ENCODE measurements at places on chromosomes 3 and 15.

- no peak for DNase-seq
These were observed 45.7 kb downstream of the B3GNT5 start for GRCh38 chr3:183298701-183299153.

- DNase-seq: no peak
These were observed 79.7 kb upstream of the MRPL3 start for GRCh38 chr3:131582438-131582837.

- no peak for DNase-seq
These were observed 9.3 kb upstream of the BCL2L10 start for GRCh38 chr15:52121896-52122295.

GRCh38 chr3:129009266-129009665 is 8.2 kb downstream of the EFCC1 start:
- DNase-seq: no peak

- DNase-seq: no peak
These were observed 18.4 kb downstream of the ARL6IP5 start for GRCh38 chr3:69103123-69103522.

GRCh38 chr15:83210619-83211018 is 3.0 kb upstream of the HDGFL3 start:
- no peak for DNase-seq

GRCh38 chr3:124784686-124785382 is 54.6 kb downstream of the UMPS start:
- no peak for DNase-seq

GRCh38 chr15:67349634-67350033 is 95.0 kb downstream of the IQCH start:
- DNase-seq: no peak

GRCh38 chr3:105950881-105951600 is 82.2 kb upstream of the CBLB start:
- no peak for DNase-seq

GRCh38 chr3:123818921-123819429 is 65.2 kb downstream of the MYLK start:
- DNase-seq: no peak

GRCh38 chr3:40886660-40887425 is 312.5 kb upstream of the CTNNB1 start:
- DNase-seq: no peak

GRCh38 chr3:123694366-123695087 is 109.7 kb upstream of the HACD2 start:
- DNase-seq: no peak

- DNase-seq: no peak
These were observed 49.3 kb downstream of the SLC6A20 start for GRCh38 chr3:45746777-45747622.

DNA sequence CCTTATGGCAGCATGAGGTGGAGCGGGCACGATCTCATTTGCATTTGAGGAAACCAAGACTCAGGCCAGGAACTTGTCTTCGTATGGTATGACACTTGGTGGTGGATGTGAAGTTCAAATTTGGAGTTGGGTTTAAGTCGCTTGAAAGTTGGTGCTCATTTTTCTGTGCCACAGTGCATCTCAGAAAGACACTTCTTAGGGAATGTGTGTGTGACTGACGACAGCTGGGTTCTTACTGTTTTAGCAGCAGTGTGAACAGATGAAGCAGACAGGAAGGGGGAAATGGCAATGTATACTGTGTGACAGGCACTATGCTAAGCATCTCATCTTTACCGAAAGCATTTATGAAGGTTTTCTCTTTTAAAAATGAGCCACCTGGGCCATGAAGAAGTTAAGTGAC is 75.4 kb downstream of the SEC22A start:
- DNase-seq: no peak

DNA sequence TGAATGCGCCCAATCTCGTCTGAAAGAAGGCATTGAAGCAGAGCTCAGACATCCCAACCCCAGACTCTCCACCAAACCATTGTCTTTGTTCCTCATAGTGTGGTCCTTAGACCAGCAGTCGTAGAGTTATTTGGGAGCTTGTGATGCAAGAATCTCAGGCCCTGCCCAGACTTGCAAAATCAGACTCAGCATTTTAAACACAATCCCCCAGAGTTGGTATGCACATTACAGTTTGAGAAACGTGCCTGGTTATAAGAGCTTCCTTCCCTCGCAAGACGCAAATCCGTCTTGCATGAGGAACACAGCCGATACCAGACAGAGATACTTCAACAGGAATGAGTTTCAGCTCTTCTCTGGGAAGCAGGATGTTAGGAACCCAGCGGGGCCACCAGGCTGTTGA is 38.9 kb upstream of the IREB2 start:
- DNase-seq: no peak

GRCh38 chr3:23968463-23969184 is 23.5 kb downstream of the NR1D2 start:
- DNase-seq: no peak

DNA sequence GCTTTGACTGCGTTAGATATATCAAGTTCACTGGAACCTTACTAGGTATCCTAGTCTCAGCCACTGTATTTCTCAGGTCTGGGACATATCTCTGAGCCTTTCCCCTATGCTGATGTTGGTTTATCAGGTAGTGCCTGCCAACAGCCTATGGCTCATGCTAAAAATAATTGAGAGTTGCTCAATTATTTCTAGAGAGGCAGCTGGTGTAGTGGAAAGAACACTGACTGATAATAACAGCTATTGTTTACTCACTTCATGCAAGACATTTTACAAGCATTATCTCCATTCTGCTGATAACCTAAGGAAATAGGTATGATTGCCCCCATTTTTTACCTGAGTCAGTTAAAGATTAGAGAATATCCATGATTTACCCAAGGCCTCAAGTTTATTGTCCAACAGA is 231.4 kb downstream of the LRRN1 start:
- DNase-seq: no peak

DNA sequence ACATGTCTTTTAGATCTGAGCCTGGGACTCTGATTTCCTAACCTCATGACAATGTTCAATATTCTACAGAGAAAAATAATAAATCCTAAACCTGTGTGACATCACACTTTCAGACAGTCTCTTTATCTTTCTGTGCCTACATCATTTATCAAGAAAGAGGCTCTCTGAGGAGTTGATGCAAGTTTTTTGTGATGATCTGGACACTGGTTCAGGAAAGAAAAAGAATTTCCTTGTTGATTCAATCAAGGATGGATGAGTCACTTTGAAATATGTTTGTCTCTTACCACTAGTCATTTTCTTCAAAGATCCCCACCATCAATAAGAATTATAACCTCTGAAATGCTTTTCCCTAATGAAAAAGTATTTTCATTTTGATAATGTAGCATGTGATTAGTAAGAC is 404.6 kb downstream of the WDR72 start:
- DNase-seq: no peak

- DNase-seq: no peak
These were observed 36.9 kb downstream of the POLR2M start for GRCh38 chr15:57743424-57743823.

- DNase-seq: no peak
These were observed 356.0 kb upstream of the RBMS3 start for GRCh38 chr3:28924744-28925360.

DNA sequence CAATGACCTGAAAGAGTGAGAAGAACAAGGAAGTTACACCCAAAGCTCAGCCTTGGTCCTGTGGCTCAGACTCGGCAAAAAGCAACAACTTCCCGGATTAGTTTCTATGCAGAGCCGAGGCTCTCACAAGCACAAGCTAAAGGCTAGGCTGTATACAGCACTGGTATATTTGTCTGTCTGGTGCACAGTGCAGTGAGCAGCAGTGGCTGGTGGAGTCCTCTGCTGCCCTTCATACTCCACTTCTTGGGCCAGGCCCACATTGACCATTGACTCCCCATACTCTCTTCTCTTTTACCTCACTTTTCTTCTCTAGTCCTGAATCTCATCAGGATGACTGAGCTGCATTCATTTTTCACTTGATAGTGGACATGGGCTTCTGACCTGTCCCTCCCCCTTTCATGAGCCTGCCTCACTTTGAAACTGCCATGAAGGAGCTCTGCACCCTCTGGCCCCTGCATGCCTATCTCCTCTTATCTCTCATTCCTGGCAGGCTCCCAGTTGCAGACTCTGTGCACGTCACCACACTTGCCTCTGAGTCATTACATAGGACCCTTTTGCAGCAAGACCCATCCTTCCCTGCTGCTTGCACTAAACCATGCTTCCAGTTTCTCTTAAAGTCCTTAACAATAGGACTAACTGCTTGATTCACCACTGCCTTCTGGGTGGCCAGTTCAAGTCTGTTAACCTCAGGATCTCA is 379.3 kb downstream of the NTRK3 start:
- DNase-seq: no peak

DNA sequence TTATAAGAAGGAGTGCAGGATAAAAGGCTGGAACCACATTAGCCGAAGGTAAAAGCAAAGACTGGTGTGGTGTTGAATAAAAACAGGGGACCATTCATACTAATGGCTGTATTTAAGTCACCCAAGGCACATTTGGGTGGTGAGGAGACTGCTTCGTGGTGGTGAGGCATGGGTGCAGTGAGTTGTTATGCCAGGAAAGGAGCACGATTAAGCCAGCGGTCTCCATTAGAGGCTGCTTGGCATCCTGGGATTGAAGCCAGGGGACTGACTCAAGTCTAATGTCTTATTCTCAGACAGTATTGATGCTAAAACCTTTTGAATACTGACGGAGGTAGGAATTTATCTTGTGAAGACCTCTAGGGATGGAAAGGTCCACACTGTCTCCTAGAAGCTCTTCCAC is 21.9 kb downstream of the FEM1B start:
- no peak for DNase-seq

- no peak for DNase-seq
These were observed 185.6 kb upstream of the MBNL1 start for GRCh38 chr3:152083135-152083534.

- no peak for DNase-seq
These were observed 17.4 kb downstream of the ABTB1 start for GRCh38 chr3:127690106-127690505.

DNA sequence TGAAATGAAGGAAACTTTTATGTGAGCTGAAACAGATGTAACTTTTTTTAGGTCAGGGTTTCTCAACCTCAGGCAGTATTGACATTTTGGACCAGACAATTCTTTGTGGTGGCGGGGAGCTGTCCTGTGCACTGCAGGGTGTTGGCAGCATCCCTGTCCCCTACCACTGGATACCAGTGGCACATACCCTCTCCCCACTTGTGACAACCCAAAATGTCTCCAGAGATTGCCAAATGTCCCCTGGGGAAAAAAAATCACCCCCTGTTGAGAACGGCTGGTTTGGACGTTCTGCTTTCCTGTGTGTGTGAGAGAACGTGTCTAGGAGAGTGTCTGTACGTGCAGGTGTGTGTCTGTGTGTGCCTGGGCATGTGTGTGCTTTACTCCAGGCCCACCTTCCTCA is 30.7 kb upstream of the GRIP2 start:
- DNase-seq: no peak

GRCh38 chr15:44441095-44441501 is 13.7 kb downstream of the CTDSPL2 start:
- DNase-seq: no peak

DNA sequence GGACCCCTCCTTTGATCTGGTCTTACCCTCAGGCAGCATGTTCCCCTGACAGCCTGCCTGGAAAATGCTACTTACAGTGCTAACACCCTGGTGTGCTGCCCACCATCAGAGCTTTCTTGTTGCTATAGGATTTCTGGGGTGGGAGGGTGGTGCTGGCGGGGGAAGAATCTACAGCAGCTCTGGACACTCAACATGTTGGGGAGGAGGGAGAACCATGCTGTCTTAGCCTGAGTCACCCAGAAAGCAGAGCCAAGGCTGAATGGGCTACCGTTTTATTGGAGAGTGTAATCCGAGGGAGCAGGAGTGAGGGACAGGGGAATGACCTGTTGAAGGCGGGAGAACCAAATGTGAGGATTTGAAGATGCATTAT is 45.6 kb downstream of the MFSD1 start:
- no peak for DNase-seq

DNA sequence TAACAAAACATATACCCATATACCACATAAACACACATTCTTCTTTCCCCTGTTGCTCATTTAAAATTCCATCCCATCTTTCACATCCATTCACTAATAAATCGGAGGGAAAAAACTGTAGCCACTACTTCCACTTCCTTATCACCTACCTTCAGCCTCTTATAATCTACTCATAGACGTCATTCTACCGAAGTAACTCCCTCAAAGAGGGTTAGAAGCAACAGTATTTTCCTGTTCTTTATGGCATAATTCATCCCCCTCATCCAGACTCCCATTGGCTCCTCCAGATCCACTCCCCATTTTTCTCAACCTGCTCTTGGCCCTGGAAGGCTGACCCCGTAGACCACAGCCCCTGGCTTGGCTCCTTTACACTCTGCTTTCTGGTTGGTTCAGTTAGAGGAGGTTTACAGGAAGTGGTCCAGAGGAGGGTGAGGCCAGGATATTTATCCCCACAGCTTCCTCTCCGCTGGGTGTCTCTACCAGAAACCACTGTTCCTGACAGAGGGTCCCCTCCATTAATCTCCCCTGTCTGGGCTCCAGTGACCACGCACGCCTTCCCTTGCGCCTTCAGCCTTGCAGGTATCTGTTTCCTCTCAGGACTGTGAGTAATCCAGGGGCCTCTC is 46.3 kb downstream of the FMN1 start:
- no peak for DNase-seq

DNA sequence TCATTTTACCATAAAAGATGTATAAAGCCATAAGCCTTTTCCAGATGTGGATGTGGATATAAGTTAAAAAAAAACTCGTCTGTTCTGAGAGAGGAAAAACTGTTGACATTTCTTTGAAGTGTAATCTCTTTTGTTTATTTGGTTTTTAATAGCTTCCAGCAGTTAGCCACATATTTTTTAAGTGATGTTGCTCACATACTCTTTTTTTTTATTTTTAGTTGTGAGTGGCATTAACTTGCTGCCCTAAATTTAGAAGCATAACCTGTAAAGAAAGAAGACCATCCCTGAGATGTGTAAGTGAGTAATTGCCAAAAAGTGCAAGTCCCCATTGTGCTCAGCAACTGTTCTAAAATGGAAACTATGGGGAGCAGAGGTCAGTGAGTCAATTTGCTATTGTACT is 415.9 kb upstream of the MDFIC2 start:
- DNase-seq: no peak

DNA sequence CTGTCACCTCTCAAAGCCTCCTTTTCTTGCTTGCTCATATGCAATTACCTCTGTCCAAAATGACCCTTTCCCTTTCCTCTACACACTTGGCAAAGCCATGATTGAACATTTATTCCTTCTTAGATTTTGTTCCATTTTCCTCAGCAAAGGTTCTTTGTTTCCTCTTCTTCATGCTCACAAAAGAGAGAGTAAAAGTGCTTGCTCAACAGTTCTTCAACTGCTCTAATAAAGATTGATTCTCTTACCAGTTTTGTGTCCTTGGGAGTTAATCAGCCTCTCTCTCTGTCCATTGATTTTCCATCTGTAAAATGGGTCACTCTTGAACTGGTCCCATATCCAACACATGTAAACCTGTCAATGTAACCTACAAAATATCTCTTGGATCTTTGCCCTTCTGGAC is 186.4 kb downstream of the WNT5A start:
- DNase-seq: no peak

DNA sequence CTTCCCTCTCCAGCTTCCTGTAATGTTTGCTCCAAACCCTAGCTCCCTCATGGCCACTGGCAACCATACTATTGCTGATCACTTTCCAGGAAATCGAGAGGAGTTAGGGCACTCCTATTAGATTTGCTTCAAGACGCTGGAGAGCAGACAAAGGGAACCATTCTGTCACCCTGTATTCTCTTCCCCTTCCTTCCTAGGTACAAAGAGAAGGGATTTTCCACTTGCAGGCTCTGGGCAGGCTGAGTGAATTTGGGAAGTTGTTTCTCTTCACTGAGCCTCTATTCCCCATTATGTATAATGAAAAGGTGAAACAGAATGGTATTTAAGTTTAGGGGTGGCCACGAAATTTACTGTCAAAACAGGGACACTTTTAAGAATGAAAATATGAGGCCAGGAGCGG is 99.4 kb upstream of the LPP start:
- no peak for DNase-seq

GRCh38 chr15:54374184-54374952 is 396.1 kb downstream of the UNC13C start:
- no peak for DNase-seq
